Stimulated activated CD8-positive, alpha-beta memory T cell treated with anti-CD3 and anti-CD28 coated beads, Interleukin-4, amount 100 ng/mL, for 4 hours (primary cell): ENCODE measurements at places on chromosomes 7 and 10.

GRCh38 chr7:132291481-132291880 lies 284.8 kb downstream of the PLXNA4 start:
- DNase-seq, result no peak

DNA sequence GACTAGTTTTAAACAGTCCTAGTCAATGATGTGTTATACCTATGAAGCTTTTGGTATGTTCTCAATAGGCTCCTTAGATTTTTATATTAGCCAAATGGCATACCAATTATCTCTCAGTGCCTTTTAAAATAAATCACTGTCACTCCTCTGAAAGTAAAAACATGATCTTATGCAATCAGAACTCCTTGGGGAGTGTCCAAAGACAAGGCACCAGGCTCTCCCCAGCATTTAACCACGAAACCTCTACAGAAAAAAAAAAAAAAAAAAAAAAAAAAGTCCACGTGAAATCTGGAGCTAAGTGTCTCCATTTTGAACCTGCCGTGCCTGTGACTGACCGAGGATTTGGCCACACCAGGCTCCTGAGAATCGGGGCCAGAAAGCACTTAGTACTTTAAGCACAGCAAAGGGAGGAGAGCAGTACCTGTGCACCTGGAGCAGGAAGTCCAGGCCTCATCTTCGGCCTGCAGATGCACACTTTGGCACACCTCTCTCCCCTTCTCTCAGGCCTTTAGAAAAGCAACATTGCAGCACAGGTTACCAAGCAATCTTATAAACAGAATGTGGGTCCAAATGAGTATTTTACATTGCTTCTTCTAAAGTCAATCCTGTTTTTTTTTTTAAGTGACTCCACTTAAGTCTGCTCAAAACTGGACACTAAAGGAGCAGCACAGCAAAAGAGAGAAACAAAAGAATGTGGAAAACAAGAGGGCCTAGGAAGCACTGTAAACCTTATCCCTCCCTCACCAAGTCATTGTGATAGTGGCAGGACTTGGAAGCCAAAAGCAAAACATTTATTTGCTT lies 1.5 kb downstream of the FAM13C start:
- no peak for DNase-seq

DNA sequence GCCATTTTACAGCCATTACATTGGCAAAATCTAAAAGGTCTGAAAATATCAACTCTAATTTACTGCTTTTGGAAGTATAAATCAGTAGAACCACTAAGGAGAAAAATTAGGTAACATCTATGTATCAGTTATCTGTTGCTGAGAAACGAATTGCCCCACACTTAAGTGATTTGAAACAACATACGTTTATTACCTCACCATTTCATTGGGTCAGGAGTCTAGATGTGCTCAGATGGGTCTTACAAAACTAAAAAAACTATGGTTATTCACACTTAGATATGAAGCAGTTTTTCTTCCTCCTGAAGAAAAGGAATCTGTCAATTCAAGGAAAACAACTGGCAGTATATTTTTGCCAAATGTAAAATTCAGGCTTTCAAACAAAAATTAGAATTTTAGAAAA lies 80.1 kb upstream of the APBB1IP start:
- DNase-seq, result no peak

DNA sequence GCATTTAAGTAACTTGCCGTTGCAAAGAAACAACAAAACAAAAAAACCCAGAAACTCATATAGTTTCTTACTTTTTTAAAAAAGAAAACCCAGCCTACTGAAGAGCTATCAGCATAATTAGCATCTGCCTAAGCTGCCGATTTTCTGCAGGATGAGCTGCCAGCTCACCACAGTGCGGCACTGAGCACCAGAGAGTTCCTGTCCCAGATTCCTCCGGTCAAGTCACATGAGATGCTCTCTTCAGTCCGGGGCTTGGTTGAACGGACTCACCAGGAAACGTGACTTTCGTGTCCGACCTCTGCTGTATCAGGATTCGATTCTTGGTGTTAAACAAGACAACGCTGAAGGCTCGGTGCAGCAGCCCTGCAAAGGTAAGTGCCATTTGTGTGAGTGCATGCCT lies 3.2 kb downstream of the IDI2 start:
- DNase-seq, result no peak

DNA sequence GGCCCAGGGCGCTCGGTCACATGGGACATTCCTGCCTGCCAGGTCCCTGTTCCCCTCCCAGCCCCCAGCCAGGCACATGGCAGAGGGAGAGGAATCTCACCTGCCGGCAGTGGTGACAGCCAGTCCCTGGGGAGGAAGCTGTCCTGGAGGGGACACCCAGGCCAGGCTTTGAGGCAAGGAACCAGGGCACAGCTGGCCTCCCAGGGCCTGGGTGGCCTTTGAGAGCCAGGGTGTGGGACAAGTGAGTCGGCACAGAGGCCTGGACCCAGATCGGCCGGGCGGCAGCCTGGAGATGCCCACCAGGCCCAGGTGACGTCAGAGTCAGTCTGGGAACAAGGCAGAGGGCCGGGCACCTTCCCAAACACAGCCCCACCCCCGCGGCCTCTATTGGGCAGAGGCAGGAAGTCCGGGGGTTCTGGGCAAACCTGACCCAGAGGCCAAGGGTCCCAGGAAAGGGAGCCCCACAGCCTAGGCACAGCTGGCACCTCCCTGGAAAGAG lies 65.0 kb upstream of the CFAP46 start:
- no peak for DNase-seq

GRCh38 chr7:42650701-42651100 lies 261.2 kb downstream of the C7orf25 start:
- no peak for DNase-seq

GRCh38 chr10:42963312-42963711 lies 113.6 kb upstream of the RET start:
- no peak for DNase-seq
